ENCODE measurements at places on chromosomes 3 and 15.

GRCh38 chr3:28576614-28577200, 228.1 kb upstream of the AZI2 start:
- peak; percentile 16 for DNase-seq

- DNase-seq, result no peak
Observed at GRCh38 chr3:79885407-79885806, 117.6 kb upstream of the ROBO1 start.

GRCh38 chr3:78177780-78178179, 1137.9 kb downstream of the ROBO2 start:
- DNase-seq, result no peak

- DNase-seq, result no peak
Observed at GRCh38 chr15:85168642-85169173, 187.1 kb downstream of the PDE8A start.

DNA sequence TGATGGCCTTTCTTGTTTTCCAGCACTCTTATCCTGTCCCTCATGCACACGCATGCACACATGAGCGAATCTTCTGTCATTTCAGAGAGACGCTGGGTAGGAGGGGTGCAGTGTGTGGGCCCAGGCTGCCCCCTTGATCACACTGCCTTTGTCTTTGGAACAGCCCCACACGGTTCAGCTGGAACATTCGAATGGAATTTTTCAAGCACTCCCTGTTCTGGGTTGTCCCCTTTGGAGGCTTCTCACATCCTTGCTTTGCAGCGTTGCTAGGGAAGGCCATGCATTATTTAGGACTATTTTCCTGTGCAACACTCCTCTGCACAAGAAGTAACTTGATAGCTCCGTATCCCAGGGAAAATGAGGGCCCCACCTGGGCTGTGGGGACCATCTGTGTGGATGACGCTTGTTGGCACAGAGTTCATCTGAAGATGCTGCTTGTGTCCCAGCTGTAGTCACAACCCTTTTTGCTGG, 78.4 kb downstream of the SPSB4 start:
- no peak for DNase-seq

DNA sequence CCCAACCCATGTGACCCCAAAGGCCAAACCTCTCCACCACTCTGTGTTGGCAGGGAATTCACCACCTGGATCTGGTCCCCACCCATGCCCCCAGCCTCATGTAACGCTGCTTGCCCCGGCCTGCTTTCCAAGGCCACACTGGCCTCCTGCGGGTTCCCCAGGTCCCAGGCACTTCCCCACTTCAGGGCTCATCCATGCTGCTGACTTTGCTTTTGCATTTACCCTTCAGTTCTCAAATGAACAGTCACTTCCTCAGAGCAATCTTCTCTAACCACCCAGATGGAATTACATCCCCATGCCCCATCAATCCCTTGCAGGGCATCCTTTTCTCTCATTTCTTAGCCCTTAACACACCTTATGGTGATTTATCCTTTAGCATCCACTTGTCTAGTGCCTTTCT, 9.2 kb downstream of the DAPK2 start:
- no peak for DNase-seq

- no peak for DNase-seq
Observed at GRCh38 chr15:101349047-101349951, 54.3 kb upstream of the SNRPA1 start.

- DNase-seq, result no peak
Observed at GRCh38 chr3:69871868-69872267, 127.7 kb upstream of the SAMMSON start.

- no peak for DNase-seq
Observed at GRCh38 chr3:98966862-98967546, 65.5 kb upstream of the DCBLD2 start.

- no peak for DNase-seq
Observed at GRCh38 chr3:158802409-158803268, 785 bp downstream of the MFSD1 start.

- peak; percentile 26 for DNase-seq
Observed at GRCh38 chr3:144033240-144033589, 61.6 kb downstream of the DIPK2A start.

GRCh38 chr15:80411788-80412288, 7.7 kb downstream of the ARNT2 start:
- no peak for DNase-seq

DNA sequence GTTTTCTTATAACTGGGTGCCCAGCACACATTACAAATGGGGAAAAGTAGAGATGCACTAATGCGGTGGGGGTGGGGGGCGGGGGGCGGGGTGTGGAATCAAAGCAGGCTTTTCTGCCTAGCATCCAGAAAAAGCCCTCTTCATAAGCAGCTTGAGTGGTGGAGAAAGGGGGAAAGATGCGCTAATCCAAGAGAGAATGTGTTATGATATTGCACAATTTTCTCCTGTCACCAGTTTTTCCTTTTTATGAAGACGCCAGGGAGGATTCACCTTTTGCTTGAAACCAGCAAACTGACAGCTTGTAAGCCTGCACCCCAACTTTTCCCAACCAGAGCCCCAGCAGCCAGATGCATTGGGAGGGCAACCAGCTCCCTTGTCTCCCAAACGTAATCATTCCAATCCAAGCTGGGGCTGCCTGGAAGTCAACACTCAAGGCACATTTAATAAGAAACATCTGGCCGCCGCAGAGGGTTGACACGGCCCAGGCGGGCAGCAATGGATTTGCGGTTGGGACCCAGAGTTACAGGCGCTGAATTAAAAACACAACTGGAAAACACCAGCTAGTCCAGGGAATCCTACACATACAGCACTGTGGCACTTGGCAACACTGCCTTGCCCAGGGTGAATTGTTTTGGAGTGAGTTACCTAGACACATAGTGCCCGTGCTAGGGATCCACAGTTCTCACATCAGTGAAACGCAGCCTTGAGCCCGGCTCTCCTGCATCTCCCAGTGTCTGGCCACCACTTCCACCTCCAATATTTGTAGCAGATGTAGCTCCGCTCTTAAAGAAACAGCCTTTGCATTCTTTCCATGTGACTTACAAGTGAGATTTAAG, 218.5 kb upstream of the PRICKLE2 start:
- no peak for DNase-seq
